ENCODE measurements at places on chromosomes 16 and 17.

DNA sequence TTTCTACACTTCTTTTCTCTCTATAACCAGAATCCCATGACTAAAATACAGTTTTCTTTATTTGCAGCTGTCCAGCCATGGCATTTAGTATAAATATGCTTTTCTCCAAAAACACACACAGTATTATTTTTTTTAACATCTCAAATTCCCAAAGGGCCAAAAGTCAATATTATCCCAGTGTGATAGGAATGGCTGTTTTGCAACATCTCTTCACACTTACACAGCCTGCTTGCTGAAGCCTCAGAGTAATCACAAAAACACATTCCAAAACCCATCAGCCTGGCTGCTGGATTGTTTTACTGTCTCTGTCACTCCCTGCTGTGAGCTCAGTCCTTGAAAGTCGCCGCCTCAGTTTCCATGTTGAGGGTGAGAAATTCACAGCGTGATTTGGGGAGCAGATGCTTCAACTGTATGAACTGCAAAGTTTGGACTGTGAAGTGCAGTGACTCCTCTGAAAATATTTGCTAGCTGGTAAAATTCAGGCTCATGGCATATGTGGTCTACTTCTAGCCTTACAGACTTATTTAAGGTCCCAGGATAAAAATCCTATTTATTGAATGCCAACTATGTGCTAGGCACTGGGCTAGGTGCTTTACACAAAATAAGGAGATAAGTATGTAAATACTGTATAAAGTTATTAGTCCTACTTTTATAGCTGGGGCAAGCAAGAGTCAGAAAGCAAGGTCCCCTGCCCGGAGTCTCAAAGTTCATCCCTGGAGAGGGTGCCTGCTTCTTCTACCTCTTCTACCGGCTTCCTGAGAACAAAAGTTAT is 116.5 kb downstream of the SOCS1 start:
- no peak for DNase-seq

- peak; percentile 89 for DNase-seq
Measured at GRCh38 chr16:89201439-89202377, 1.4 kb upstream of the SLC22A31 start.

- no peak for DNase-seq
Measured at GRCh38 chr17:29771546-29771945, 148.8 kb upstream of the CORO6 start.

DNA sequence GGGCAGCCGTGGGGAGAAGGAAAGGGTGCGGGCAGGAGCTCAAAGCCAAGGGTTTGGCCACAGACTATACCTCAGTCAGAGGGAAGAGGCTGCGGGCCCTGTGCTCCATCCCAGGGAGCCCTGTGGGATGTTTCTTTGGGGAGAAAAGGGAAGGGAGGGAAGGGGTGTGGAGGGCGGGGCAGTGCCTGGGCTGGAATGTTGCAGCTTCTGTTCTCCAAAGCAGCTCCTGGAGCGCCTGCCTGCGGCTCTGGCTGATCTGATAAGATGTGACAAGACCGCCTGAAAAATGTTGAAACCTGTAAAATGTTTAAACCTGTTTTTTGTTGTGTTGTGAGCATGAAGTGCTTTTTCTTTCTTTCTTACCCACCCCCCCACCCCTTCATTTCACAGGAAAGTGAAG is 32.8 kb downstream of the WNT3 start:
- no peak for DNase-seq

DNA sequence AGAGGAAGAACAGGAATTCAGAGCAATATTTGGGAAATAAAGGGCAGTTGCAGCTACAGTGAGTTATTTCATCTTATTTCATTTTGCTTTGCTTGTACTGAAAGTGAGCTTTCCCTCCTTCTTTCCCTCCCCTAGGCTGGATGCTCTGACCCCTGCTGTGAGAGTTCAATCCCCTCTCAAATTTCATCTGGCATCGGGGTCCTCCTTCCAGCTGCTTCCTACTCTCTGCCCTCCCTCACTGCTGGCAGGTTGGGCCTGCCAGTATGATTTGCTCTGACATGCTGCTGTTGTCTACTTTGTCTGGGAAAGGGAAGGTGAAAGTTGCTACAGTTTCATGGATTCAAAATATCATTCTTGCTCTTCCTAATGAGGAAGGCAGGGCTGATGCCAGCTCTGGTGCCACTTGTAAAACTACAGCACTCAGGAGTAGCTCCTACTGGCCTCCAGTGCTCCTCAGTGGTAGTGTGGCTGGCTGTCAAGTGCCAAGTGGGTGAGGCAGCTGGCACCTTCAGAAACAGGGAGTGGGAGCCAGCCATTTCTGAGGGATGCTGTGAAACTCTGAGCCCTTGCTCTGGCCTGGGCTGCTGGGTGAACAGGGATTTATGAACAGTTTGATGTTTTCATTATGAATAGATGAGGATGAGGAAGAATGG is 408.6 kb downstream of the HAPSTR1 start:
- DNase-seq = no peak

DNA sequence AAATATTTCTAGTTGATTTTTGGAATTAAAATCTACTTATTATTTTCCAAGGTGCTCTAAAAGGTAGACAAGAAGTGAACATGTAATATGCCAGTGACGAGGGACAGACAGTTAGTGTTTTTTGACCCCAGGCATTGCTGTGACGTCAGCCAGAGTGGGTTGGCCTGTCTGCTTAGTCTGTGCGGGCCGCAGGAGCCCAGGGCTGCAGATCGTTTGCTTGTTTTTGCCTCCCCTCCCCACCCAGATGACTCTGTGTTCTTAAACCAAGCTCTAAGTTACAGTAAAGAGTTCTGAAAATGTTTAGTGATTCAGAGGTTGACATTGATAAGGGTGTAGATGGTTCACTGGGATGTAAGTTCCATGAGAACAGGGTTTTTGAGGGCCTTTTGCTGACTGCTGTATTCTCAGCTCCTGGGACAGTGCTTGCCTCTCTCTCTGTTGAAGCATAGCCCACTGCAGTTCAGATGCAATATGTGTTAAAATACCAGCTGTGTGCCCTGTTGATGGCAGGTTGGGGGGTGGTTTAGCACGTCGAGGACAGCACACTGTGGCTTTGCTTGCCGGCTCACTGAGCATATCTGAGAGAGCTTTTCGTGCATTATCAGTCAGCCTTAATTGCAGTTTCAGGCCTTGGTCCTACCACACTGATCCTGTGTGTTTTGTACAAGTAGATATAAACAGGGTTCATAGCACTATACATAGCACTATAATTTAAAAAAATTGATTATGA is 64.8 kb downstream of the SEC14L1 start:
- DNase-seq = no peak

DNA sequence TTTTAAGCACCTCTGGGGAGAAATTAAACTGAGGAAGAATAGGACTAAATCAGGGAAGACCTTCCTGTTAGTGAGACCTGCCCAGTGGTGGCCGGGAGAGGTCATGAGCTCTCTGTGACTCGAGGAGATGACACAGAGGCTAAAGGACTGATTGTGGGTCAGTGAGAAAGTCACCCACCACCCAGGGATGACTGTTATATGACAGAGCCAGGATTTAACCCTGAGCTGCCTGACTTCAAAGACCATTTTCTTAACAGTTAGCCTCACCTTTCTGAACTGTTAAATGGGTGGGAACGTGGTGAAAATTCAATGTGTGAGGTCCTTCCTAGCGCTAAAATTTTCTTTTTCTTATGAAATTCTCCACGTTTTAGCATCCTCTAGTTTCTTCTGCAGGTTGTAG is 72.5 kb downstream of the WSB1 start:
- DNase-seq = no peak

- no peak for DNase-seq
Measured at GRCh38 chr17:182050-182751, 751 bp upstream of the DOC2B start.

- DNase-seq = no peak
Measured at GRCh38 chr17:6470751-6471521, 26.7 kb downstream of the PIMREG start.

- DNase-seq = peak; percentile 92
Measured at GRCh38 chr17:17206124-17206912, at the start of gene PLD6. Gene PLD6, minus strand, starts transcription at chr17:17206333. Its CDS starts 47 bp downstream, at chr17:17206286.

GRCh38 chr16:54123766-54124165 is 162.8 kb downstream of the IRX3 start:
- no peak for DNase-seq

GRCh38 chr17:34403006-34403405 is 40.0 kb upstream of the CCL1 start:
- DNase-seq = no peak

DNA sequence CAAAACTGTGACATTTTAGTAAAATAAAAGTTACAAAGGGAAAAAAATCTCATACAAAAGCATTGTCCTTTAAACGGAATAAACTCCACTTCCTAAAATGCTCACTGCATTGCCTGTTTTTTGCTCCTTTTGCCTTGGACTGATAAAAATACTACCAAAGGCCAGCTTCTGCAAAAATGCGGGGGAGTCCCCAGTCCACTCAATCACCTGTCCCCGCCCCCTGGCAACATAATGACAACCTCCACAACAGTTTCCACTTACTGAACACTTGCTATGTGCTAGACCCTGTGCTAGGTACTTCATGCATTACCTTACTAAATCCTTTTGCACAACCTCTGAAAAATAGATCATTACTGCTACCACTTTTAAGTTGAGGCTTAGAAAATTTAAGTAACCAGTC is 172.7 kb upstream of the CCL2 start:
- DNase-seq = no peak

- DNase-seq = no peak
Measured at GRCh38 chr17:78817123-78817522, 23.5 kb downstream of the USP36 start.
